Osteoblast (primary cell): ENCODE measurements at places on chromosomes 16 and 17.

- no peaks in the 10 kb centered on the region for H3K27me3 ChIP-seq
- no peaks in the 10 kb centered on the region for H3K36me3 ChIP-seq
- peak overlapping the region; percentile 96 for H3K4me3 ChIP-seq
- peak; percentile 60 for DNase-seq
- peaks cover 47% of the 10 kb centered on the region for H3K4me1 ChIP-seq
- peak overlapping the region; percentile 96 for H3K27ac ChIP-seq
These were observed 4.1 kb downstream of the HS3ST3B1 start for GRCh38 chr17:14304773-14305517.

DNA sequence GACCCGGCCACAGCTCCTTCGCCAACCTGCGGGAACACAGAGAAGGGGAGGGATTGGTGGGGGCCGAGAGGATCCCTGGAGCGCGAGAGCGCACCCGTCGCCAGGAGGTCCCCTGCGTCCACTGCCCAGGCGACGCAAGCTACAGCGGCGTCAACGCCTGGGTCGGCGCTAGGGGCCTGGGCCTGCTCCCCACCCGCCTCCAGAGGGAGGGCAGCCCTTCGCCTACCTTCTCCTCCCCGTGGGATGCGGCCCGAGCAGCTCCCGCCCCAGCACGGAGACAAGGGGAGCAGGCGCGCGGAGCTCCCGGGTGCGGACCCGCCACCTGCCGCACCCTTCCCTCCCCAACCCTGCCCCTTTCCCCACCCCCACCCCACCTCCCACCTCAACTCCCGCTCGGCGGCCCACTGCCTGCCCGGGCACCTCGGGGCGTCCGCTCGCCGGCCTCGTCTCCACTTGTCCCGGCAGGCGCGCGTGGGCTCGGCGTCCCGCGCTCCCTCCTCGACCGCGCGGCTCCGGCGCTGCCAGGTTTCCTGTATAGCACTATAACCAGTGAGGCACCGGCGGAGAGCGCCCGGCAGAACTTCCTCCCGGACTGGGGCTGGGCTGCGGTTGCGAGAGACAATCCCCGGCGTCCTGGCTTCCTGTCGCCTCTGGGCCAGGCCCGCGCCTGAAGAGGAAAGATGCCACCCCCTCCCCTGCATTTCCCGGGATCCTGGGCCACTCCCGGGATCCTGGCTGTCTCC lies 119.1 kb upstream of the SMURF2 start:
- peaks cover 10% of the 10 kb centered on the region for H3K4me1 ChIP-seq
- peak overlapping the region; percentile 50 for H3K4me3 ChIP-seq
- H3K27ac ChIP-seq, result no peak overlapping the region
- H3K27me3 ChIP-seq, result peaks cover 40% of the 10 kb centered on the region
- DNase-seq, result peak; percentile 94
- no peaks in the 10 kb centered on the region for H3K36me3 ChIP-seq

DNA sequence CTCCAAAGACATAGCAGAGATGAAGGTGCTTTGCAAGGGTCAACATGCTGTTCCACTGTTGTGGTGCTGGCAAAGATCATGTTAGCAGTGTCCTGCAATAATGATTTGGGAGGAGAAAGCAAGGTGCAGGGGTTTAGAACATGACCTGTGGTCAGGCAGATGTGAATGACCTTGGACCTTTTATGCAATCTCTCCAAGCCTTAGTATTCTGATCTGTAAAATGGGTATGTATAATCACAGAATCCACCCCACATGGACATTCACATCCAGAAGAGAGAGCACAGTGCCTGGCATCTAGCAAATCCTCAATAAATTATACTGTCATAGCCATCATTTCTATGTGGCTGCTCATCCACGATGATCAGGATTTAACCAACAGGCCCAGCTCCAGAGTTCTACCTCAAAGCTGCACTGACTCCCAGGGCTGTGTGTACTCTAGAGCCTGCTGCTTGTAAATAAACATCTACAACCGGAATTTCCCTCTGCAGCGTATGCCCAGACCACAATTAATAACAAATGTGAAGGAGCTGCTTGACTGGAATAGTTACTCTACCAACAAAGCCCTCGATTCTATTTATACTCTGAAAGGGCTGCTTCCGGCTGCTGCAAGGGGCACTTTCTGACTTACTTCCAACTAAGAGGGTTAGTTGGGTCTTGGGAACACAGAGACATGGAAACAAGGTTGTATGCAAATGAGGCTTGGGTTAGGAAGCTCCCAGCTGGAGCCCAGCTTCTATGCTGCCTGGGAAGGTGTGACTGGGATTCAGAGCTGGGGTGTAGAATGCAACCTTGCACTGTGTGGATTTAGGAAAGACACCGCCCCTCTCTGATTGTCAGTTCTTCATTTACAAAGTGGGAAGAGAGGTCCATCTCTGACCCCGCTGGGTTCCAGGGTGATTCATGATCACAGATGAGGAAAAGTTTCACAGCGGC lies 265.2 kb downstream of the XYLT1 start:
- no peak overlapping the region for H3K27ac ChIP-seq
- DNase-seq, result no peak
- H3K36me3 ChIP-seq, result no peaks in the 10 kb centered on the region
- H3K27me3 ChIP-seq, result no peaks in the 10 kb centered on the region

DNA sequence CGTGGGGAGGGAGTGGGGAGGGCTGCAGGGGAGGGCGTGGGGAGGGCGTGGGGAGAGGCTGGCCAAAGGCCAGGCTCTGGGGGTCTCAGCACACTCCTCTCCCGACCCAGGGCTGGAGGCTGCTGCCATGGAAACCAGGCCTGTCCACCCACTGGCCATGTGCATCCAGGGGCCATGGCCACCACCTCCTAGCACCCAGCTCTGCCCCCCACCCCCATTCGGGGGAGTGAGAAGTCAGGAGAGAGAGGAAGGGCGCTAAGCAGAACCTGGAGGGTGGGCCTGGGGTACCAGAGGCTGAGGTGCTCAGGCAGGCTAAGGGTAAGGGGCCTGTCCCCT lies 29.6 kb downstream of the ENDOV start:
- no peak overlapping the region for H3K4me3 ChIP-seq
- no peaks in the 10 kb centered on the region for H3K36me3 ChIP-seq
- peaks cover 12% of the 10 kb centered on the region for H3K27me3 ChIP-seq
- no peak overlapping the region for H3K27ac ChIP-seq
- no peak for DNase-seq

GRCh38 chr17:27318633-27319032 lies 24.7 kb downstream of the WSB1 start:
- H3K4me3 ChIP-seq, result no peak overlapping the region
- H3K36me3 ChIP-seq, result peaks cover 34% of the 10 kb centered on the region
- peaks cover 14% of the 10 kb centered on the region for H3K4me1 ChIP-seq
- no peak for DNase-seq
- no peaks in the 10 kb centered on the region for H3K27me3 ChIP-seq
- H3K27ac ChIP-seq, result no peak overlapping the region

- H3K27ac ChIP-seq, result no peak overlapping the region
- no peaks in the 10 kb centered on the region for H3K36me3 ChIP-seq
- DNase-seq, result no peak
- H3K4me3 ChIP-seq, result no peak overlapping the region
These were observed 53.1 kb upstream of the ENPP7 start for GRCh38 chr17:79677646-79678045.

DNA sequence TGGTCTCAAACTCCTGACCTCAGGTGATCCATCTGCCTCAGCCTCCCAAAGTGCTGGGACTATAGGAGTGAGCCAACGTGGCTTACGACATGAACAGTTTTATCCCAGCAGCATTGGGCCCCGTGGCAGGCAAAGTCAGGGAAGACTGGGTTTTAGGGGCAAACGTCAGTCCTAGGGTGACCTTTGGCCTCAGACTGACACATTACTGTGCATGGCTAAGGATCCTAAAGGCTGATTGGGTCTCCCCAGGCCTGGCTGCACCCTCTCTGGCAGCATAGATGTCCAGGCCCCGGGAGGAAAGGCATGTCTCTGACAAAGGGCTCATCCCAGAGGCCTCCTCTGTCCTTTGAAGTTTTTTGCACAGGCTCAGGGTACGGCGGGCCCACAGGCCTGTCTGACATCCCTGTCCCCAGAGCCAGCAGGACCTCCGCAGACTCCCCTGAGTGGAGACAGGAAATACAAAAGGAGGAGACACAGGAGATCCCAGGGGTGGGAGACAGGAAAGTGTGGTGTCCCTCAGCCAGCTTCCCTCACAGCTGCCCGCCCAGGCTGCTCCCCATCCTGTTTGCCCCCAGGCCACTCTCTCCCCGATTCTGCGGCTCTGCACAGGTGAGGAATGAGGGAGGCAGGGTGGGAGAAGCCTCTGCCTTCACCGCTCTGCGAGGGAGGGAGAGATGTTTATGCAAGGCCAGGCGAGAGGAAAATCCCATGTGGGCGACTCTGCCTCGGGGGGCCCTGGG lies 54.5 kb upstream of the MTSS2 start:
- H3K36me3 ChIP-seq, result peaks cover 14% of the 10 kb centered on the region
- H3K27ac ChIP-seq, result peak overlapping the region; percentile 89
- H3K4me3 ChIP-seq, result no peak overlapping the region

GRCh38 chr17:41814195-41814594 lies 1.4 kb downstream of the FKBP10 start:
- DNase-seq, result peak; percentile 83
- H3K4me1 ChIP-seq, result peaks cover 26% of the 10 kb centered on the region
- H3K27me3 ChIP-seq, result no peaks in the 10 kb centered on the region
- peaks cover 24% of the 10 kb centered on the region for H3K36me3 ChIP-seq
- peak overlapping the region; percentile 85 for H3K4me3 ChIP-seq

- DNase-seq, result peak; percentile 84
- H3K4me1 ChIP-seq, result peaks cover 30% of the 10 kb centered on the region
- no peaks in the 10 kb centered on the region for H3K36me3 ChIP-seq
- no peaks in the 10 kb centered on the region for H3K27me3 ChIP-seq
These were observed 1.0 kb downstream of the LITAF start for GRCh38 chr16:11585460-11586377.

- DNase-seq, result peak; percentile 36
- peaks cover 13% of the 10 kb centered on the region for H3K27me3 ChIP-seq
- no peaks in the 10 kb centered on the region for H3K4me1 ChIP-seq
- H3K36me3 ChIP-seq, result no peaks in the 10 kb centered on the region
- no peak overlapping the region for H3K4me3 ChIP-seq
These were observed 8.2 kb downstream of the CNGB1 start for GRCh38 chr16:57962756-57963155.

DNA sequence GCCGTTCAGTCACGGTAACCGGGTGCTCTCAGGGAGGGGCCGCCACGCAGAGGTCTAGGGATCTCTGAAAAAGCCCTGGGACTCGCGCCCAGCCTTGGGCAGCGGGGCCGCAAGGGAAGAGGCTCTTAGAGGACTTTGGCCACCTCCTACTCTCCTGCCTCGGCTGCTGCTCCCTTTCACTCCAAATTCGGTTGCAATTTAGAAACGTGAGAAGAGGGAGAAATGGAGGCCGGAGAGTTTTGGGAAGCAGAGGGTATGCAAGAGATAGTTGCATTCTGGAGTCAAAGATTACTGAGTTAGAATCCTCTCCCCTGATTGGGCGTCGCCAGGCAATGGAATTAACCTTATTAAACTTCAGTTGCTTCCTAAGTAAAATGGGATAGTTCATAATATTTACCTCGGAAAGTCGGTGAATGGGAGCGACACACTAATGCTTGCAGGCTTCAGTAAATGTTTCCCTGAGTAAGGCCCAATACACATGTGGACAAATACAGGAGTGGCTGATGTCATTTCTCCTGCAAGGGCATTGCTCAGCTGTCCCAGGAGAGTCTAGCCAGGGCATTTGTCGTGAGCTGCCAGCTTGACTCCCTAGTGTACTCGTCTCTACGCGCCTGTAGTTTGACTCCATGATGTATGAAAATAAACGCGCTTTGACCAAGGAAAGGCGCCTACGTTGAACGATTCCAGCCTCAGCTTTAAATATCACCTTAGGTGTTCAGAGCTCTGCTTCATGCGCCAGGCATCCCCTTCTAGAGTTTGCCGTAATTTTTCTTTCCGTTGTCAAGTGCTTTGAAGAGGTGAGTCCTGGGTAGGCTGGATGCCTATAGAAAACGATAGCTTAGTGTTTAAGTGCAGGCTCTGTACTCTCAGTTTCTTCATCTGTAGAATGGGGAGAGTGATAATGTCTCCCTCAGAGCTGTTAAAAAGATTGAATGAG lies 667 bp downstream of the OGFOD1 start:
- peaks cover 28% of the 10 kb centered on the region for H3K4me1 ChIP-seq
- H3K27ac ChIP-seq, result peak overlapping the region; percentile 50
- H3K4me3 ChIP-seq, result peak overlapping the region; percentile 90
- peaks cover 36% of the 10 kb centered on the region for H3K36me3 ChIP-seq
- H3K27me3 ChIP-seq, result no peaks in the 10 kb centered on the region

DNA sequence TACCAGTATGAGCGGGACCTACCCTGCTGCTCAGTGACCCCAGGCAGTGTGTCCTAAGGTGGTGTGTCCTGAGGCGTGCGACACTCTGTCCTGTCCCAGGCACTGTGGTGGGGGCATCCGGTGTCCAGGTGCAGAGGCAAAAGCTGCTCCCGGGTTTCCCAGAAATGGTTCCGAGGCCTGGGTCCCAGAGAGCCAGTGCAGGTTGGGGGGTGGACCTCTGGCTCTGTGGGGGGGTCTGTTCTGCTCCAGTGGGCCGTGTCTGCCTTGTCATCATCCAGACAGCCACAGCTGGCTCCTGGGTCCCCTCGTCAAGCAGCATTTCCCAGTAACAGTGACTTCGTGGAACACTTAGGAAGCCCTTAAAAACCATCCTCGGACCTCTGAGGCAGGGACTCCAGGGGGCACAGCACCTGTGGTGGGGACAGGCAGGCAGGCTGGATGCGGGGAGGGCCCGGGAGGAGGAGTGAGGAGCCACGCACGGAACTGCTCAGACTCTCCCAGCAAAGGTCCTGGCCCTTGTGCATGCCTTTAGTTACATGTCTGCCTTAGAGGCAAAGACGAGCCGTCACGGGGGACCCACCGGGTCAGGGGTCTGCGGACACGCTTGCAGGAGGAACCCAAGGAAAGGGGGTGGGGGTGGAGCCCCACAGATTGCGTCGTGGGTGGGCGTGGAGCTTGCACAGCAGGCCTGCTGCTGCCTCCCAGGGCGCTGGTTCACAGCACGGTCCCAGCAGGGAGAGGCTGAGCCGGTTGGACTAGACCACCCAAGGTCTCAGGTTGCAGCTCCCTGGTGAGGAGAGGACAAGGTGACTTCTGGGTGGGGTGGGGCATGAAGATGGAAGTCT lies 5.6 kb downstream of the SLC16A3 start:
- DNase-seq, result no peak
- H3K4me3 ChIP-seq, result no peak overlapping the region
- peaks cover 43% of the 10 kb centered on the region for H3K36me3 ChIP-seq
- H3K27me3 ChIP-seq, result no peaks in the 10 kb centered on the region
- H3K27ac ChIP-seq, result no peak overlapping the region
- peaks cover 11% of the 10 kb centered on the region for H3K4me1 ChIP-seq
